ENCODE measurements at places on chromosomes 5 and 9.
A peak's percentile ranks its signal among the peaks of the same experiment; 100 is the strongest.

- no peak for DNase-seq
Observed at GRCh38 chr5:157997991-157998504, 139.1 kb upstream of the CLINT1 start.

- no peak for DNase-seq
Observed at GRCh38 chr9:113600023-113600823, 136.7 kb downstream of the RGS3 start.

DNA sequence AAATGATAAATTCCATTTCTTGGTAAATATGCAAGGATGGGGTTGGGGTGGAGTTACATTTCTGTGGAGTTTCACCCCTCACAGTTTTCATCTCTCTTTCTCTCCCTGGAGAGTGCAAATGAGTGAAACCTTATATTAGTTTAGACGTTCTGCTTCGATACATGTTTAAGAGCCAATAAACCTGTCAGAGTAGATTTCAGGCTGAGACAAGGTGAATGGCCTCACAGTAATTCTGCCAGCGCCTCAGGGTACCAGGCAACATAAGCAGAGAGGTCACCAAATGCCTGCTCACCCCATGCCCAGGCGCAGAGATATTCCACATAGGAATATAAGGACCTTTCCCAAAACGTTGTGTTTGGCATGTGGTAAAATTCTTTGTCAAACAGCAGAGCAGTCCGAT, 154.9 kb upstream of the VLDLR start:
- no peak for DNase-seq

- DNase-seq: peak; percentile 12
Observed at GRCh38 chr9:33676746-33677505, 118.4 kb upstream of the PRSS3 start.

GRCh38 chr9:87786423-87786822, 60.5 kb downstream of the CTSL start:
- no peak for DNase-seq

Measured in activated CD4-positive, alpha-beta T cell treated with anti-CD3 and anti-CD28 coated beads, Interleukin-2, Interleukin-6, amounts not matched to agents 100 ng/mL and 50 ng/mL, durations not matched to agents 16 hours and 8 hours (primary cell).